Stimulated activated CD8-positive, alpha-beta memory T cell treated with anti-CD3 and anti-CD28 coated beads, Interleukin-12 subunit alpha, Interleukin-12 subunit beta, amount 100 ng/mL, for 1 hour (primary cell): ENCODE measurements at places on chromosomes 6 and 20.

DNA sequence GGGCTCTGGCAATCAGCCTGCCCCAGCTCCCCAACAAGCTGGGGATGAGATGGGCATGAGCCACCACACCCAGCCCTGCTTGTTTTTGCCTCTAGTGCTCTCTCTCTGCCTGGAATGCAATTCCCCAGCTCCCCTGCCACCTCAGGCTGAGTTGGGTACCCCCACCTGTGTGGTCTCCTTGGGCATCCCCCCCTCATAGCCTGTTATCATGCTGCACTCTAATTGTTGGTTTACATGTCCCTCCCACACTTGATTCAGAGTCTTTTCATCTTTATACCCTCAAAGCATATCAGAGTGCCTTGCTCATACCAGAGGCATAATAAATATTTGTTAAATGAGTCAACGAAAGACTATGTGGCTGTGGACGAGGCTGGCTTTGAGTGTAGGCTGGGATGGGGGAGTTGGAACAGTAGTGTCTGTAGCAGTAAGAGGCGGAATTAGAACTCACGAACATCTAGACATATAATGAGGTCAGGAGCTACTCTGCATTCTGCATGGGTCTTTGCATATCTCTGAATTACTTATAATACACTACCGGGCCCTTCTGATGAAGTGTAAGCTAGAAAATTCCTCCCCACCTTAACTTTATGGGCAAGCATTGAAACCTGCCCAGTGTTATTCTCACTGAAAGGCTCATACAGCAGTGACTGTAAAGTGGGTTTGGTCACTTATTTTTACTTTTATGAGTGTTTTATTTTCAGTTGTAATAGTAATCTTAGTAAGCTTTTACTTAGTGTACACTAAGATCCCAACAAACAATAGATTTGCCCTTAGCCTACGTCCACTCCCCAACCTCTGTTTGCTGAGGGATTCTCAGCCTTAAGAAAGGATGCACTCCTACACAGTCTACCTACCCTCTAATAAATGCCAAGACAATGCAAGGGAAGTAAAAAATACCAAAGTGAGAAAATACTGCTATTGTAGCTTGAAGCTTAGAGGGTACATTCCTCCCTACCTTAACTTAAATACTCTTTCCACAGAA lies 58.7 kb downstream of the EDN1 start:
- DNase-seq = no peak

GRCh38 chr20:43584448-43585136 lies 6.1 kb upstream of the IFT52 start:
- DNase-seq = no peak

DNA sequence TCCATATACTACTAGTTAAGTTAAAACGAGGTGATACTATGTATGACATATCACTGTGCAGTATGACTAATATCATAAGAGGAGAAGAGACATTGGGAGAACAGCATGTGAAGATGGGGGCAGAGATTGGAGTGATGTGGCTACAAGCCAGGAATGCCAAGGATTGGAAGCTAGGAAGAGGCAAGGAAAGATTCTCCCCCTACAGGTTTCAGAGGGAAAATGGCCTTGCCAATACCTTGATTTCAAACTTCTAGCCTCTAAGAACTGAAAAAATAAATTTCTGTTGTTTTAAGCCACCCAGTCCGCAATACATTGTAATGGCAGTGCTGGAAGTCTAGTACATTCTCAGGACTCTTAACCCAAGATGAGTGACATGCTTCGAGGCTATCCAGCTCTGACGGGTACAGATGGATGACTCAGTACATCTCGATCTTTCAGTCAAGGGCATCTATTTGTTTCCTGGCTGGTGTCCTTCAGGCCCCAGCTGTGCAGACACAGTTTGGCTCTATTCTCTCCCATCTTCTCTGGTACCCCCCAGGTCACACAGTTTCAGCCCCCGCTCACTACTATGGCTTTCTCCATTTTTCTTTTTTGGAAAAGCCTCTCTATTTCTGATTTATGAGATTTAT lies 55.5 kb upstream of the THEMIS start:
- DNase-seq = no peak

- DNase-seq = no peak
These were observed 163.3 kb downstream of the CD83 start for GRCh38 chr6:14280766-14281293.

DNA sequence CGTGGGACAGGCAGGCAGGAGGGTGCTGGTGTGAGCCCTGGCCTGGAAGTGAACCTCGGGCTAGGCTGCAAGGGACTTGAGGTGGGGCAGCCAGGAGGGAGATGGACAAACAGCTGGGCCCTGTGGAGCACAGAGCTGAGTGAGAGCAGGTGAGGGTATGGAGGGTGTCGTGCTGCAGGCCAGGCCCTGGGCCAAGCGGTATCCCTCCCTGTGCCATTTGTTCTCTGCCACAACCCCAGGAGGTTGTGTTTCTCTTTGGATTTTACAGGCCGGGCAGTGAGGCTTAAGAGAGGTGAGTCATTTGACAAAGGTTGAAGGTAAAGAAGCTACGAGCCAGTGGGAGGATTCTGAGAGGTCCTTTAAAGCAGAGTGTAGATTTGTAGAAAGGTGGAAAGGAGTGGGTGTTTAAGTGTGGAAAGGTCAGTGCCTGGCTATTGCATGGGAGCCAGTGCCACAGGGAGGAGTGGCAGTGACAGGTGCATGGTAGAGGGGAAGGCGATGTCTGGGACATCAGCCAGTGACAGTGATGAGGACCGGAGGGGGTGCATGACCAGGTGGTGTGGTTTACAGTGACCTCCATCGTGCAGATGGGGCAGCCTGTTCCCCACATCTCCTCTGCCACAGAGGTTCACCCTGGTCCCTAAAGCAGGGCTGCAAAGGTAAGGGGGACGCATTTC lies 39.8 kb downstream of the GMPR start:
- no peak for DNase-seq

DNA sequence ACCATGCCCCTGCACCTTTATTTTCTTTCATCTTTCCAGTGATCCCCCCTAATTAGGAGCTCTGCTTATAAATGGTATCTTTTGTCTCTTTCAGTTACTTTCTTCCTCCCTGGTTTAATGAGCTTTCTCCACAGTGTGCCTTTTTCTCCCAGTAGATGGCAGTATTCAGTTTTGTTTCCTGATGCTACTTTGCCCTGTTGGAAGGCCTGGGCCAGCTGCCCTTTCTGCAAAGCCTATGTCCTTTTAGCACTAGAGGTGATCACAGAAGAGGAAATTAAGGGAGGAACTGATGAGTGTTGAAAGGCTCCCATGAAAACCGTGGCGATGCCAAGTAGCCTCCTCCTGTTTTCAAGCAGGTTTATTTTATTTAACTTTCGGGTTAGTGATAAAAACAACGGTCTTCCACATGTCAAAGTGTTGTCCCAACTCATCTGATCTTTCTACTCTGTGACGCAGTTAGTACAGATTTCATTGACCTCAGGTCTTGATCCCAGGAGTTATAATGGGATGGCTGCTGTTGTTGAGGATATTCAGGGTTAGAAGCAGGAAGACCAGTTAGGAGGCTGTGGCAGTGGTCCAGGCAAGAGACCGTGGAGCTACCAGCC lies 184.2 kb upstream of the BMP2 start:
- no peak for DNase-seq

DNA sequence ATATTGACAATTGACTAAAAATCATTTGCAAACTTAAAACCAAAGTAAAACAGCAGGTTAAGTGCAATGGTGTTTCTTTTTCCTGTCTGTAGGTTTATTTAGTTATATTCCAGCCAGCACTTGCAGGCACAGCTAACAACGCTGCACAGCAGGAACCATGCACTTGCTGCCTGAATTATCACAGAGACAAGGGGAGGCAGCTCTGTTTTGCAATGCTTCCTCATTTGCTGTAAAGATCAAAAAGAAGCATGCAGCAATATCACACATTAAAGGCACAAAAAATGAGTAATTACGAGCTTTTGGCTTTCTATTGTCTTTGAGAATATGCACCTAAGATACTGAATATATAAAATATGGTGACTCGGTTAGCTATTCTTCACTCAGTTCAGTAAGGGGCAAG lies 241.9 kb downstream of the EPHA7 start:
- no peak for DNase-seq

DNA sequence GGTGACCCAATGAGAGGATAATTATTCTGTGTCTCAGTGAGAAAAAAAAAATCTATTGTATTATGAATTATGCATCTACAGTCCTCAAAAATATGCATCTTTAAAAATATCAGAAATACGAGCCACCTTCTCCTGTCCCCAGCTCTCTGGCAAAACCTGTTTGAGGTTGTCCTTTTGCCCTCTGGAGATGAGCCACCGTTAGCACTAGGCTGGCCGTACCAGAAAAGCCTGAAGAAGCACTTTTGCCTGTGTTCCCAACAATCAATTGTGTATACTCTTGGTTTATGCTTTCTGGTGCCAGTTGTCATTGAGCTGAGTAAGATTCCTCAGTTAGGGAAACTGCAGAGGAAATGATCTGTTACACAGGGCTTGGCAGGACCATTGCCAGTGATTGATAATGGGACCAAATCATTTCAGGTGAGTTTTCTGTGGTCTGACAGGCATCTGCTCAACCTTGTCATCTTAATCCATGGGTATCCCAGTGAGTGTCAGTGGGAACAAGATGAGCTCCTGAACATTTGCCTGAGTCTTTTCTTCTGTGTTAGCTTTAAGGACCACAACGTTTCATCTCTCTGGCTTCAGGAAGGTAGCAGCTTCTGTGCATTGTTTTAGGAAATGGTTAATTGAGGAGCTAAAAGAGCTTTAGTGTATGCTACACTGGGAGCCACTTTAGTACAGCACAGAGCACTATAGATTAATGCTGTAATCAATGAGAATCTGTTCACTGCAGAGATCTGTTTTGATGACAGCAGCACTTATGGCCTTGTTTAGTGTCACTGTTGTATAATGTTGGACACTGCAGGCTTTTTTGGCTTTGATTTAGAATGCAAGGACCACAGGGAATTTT lies 330.1 kb downstream of the RIMS1 start:
- no peak for DNase-seq

DNA sequence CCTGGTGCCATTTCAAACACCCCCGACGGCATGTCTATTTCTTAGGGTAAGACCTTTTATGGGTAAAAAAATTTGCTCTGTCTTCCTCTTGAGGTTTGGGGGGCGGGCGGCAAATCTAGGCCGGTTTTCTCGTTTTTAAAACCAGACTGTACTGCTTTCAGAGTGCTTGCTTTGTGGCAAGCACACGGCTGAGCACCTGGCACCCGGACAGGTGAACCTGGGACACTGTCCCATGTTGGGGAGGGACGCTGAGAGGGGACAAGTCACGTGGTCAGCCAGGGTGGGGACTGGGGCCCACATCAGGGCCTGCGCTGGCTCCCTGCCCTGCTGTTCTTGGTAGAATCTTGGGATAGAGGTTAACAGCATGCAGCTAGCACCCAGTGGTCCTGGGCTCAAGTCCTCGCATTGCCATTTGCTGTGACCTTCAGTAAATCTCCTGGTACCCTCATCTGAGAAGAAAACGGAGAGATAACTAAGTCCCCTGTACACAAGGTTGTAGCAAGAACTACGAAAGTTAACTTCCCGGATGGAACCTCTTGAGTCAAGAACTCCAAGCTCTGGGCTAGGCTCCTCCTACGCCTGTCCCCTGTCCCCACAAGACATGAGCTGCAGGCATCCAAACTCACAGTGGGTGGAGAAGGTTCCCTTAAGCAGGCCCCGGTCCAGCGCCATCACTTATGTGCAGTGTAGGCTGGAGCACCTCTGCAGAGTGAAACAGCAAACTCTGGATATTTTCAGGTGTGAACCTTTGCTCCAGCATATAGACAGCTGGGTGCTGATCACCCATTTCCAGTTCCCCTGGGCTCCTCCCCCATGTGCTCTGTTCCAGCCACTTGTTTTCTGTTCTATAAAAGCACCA lies 41.7 kb downstream of the PMEPA1 start:
- no peak for DNase-seq

DNA sequence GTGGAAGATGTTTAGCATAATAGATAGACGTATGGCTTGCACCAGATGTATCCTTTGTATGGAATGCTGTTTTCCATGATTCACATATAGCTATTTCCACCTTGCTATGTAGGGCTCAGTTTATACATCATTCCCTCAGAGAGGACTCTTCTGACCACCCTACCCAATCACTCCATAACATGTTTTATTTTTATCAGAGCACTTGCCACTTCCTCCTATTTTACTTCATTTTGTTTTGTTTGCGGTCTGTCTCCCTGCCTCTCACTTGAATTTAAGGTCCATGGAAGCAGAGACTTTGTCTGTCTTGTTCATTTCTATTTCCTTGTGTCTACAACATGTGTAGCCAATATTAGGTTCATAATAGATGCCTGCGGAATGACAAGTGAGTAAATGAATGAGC lies 266.9 kb upstream of the CITED2 start:
- DNase-seq = no peak
